ENCODE measurements at places on chromosomes 13 and 19.

DNA sequence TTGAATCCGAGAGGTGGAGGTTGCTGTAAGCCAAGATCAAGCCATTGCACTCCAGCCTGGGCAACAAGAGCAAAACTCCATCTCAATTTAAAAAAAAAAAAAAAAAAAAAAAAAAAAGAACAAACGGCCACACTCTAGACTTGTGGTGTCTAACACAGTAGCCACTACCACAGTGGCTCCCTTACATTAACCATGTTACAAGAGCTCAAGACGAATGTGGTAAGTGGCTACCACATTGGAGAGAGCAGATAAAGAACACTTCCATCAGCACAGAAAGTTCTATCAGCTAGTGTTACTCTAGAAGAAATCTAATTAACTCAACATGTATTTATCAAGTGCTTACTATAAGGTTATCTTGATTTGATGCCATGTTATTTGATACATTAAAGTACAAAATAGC is 11.5 kb downstream of the XPO4 start:
- no peak for DNase-seq

DNA sequence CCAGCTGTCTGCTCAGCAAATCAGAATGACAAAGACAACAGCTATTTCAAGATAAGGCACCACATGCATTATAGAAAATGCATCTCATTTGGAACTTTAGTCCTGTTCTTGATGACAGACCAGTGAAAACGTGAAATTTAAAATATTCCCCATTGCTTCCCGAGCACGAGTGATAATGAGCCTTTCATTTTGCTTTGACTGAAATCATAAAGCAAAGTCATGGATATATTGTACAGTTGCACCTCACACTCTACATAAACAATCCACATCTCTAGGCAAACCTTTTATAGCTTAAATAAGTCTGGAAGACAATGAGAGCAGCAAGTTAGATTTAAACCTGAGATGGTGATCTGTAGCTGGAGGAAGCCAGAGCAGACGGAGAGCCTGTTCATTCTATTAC is 79.1 kb downstream of the FAM216B start:
- no peak for DNase-seq

GRCh38 chr19:7978179-7978825 is 27.1 kb downstream of the ELAVL1 start:
- DNase-seq, result no peak

DNA sequence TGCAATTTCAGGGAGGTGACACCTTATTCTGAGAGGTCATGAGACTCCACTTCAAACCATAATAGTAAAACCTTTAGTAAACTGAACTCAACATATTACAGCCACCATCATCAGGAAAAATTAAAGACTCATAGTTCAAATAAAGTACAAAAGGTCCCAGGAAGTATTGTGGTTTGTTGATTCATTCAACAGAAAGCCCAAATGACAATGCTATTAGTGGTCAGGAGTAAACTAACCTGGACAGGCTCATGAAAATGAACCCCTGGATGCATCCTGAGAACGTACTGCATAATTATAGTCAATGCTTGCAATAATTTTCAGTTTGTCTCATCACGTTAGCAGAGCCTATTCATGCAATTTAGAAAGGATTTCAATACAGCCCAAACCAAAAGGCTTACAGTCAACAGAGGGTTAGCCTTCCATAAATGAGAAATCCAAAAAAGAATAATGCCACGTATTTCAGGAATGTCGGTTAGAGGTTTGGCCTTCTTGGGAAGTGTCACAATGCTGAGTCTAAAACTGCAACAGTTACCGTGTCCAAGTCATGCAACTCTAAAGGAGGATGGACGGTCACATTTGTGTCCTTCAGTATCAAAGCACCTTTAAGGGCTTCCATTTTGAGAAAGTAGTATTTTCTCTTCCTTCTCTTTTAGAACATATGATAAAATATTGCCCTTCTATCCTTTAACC is 280.8 kb downstream of the ABCC4 start:
- no peak for DNase-seq

- DNase-seq, result no peak
These were observed 42.5 kb downstream of the EDNRB start for GRCh38 chr13:77876176-77876575.

GRCh38 chr13:75407998-75408397 is 74.0 kb downstream of the TBC1D4 start:
- DNase-seq, result no peak

DNA sequence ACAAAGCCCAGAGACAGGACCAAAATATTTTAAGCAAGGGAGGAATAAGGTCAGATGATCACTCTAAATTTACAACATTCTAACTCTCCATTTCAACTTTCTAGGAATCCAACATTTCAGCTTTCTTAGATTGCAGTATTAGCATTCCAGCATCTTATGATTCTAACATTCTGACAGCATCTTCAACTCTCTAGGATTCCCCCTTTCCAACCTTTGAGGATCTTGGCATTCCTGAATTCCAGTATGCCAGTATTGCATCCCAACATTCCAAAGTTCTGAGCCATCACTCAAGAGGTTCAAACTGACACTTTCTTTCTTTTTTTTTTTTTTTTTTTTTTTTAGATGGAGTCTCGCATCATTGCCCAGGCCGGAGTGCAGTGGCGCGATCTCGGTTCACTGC is 13.8 kb downstream of the TGFB1 start:
- DNase-seq, result no peak

- DNase-seq, result no peak
These were observed 28.9 kb upstream of the MED4 start for GRCh38 chr13:48123812-48124211.

DNA sequence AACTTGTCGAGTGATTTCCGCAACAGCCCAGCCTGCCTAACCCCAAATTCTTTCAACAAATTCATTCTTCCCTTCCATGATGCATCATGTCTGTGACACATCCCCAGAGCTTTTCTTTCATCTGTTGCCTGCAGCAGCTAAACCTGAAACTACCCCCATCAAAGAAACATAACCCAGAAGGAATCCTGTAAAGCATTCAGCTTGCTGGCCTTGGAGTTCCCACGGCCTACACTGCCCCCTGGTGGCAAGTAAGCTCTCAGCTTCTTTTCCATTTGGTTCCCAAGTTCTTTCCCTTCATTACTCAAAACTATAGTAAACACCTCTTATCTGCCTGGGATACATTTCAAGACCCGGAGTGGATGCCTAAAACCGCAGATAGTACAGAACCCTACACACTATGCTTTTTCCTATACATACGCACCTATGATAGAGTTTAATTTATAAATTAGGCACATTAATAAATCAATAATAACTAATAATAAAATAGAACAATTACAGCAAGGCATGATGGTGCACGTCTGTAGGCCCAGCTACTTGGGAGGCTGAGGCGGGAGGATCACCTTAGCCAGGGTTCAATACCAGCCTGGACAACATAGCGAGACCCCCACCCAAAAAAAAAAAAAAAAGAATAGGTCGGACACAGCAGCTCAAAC is 7.4 kb downstream of the ETHE1 start:
- peak; percentile 65 for DNase-seq

DNA sequence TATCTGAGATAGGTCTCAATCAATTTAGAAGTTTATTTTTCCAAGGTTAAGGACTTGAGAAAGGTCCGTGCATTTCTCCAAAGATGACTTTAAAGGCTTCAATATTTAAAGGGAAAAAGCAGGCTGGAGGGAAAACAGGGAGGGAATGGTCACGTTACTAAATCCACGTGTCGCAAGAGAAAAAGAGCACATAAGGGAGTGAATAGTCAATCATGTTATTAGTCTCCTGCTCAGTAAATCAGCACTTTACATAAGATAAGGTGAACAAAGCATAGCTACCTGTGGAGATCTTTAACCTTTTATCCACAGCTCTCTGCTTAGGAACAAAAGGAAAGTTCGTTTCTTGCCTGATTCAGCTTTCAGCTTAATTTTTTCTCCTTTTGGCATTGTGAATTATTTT is 31.3 kb upstream of the LSM14A start:
- DNase-seq, result no peak

GRCh38 chr19:47610902-47611301 is 2.0 kb downstream of the BICRA start:
- DNase-seq, result no peak

DNA sequence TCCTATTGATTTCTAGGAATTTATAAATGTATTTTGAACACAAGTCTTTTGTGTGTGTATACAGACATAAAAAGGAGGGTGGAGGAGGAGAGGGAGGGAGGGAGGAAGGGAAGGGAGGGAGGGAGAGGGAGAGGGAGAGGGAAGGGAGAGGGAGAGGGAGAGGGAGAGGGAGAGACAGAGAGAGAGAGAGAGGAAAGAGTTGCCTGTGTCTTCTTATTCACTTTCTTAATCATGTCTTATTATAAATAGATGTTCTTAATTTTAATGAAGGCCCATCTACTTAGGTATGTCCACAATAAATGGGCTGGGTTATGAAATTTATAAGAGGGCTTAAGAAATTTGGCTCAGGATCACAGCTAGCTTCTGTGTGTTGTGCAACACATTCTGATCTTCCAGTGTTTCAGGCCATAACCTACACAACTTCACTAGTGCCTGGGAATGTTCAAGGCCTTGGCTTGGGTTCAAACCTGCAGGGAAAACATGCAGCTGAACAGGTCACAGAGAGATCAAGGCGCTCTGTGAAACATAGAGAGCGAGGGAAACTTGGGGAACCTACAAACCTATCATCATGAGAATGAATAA is 39.3 kb downstream of the ZNF45 start:
- no peak for DNase-seq

DNA sequence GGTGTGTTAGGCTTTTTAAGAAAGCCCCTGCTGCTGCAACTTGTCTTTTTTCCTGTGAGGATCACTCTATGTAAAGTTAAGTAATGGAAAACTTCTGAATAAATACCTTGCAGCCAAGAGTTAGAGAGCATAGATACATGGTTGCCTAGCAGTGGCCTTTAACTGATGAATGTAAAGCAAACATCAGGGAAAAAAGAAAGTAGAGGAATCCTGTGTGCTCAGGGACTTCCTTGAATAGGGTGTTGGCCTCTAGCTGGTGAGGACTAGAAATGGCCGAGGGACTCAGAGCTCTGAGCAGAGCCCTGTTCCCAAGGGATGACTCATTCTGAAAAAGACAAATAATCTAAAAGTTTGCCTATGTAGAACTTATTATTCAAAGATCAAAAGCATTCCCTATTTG is 135.7 kb downstream of the MIPEP start:
- no peak for DNase-seq

DNA sequence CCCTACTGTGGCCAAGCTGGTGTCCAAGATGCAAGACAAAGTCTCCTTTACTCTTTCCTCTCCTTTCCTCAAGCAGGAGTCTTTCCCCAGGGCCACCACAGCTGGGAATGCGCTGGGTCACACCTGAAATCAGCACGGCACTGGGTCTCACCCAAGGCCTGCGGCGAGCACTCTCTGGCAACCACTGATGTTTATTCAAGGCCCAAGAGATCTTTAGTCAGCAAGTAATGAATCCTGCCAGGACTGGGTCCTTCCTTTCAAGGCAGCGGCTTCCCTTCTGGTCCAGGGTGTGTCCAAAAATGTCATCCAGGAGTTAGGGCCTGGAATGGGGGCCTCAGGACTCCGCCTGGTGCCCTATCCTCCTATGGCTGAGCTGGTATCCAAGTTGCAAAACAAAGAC is 24.1 kb downstream of the BLOC1S3 start:
- no peak for DNase-seq

- no peak for DNase-seq
These were observed 34.4 kb upstream of the OXGR1 start for GRCh38 chr13:97028441-97029299.

DNA sequence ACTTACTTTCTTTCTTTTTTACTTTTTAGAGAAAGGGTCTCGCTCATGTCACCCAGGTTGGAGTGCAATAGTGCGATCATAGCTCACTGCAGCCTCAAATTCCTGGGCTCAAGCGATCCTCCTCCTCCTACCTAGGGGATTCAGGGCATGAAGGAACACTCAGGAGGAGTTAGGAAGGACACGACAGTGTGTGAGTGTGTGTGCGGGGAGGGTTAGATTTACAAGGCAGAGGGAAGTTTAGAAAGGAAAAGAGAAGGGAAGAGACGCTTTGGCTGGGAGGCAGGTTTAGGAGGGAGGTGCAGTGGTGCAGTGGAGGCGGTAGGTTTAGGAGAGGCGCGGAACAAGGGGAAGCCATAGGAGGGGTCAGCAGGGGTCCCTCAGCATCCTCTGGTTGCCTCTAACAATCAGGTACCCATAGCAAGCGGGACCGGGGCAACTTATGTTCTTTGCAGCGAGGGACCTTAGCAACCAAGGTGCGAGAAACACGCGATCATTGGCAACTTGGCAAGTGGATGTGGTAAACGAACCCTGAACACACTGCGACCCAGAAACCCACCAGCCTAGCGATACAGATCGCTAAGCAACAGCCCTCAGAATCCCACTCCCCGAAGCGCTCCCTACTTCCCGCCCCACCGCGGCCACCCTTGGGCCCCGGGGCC is 501 bp downstream of the SIRT2 start:
- DNase-seq, result no peak

GRCh38 chr13:64930636-64931035 is 2299.5 kb downstream of the PCDH9 start:
- DNase-seq, result no peak

- DNase-seq, result no peak
These were observed 19.6 kb downstream of the HMGB1 start for GRCh38 chr13:30446126-30446500.

DNA sequence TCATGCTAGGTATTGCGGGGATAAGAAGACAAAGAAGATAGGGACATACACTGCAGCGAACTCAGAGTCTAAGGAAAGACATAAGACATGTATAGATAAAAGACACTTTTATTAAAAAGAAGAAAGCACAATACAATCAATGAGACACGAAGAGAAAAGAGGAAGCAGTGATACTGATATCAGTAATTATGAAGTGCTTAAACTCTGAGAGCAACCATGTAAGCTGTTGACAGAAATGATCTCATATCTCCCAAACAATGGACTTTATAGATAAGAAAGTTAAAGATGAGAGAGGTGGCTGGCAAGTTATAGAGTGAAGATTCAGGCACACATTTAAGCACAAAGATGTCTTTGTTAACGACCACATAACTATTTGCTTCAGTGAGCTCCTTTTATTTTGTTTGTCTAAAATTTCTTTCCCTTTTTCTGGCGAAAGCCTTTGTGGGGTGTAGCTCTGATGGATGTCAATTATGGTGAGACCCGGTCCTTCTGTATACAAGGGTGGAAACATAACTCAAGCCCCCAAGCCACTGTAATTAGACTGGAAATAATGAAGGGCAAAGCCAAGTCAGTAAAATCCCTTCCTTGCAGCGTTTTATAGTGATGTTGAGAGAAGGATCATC is 818.0 kb upstream of the SLC10A2 start:
- no peak for DNase-seq

- DNase-seq, result no peak
These were observed 70.0 kb upstream of the GTF3A start for GRCh38 chr13:27354379-27354778.

GRCh38 chr13:104984296-104984818 is 1551.1 kb downstream of the EFNB2 start:
- peak; percentile 67 for DNase-seq

DNA sequence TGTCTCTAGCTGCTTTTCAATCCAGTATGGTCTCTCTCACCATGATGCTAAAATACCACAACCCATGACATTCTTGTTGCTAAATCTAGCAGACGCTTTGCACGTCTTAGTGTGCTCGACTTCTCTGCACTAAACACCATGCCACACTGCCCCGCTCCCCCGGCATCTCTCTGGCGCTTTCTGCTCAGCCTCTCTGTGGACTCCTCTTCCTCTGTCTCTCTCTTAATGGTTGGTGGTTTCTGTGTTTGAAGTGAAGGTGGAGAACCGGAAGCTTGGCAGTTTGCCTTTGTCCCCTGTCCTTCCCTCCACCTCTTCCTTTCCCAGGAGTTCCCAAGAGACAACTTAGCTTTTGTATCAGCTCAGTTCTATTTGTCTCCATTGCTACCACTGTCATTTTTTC is 8.8 kb downstream of the ERCC5 start:
- no peak for DNase-seq

- peak; percentile 25 for DNase-seq
These were observed 80.4 kb downstream of the HSPH1 start for GRCh38 chr13:31081316-31081715.

GRCh38 chr13:20903164-20903475 is 574 bp upstream of the XPO4 start:
- no peak for DNase-seq
